Ascending aorta (tissue), 2 donors: ENCODE measurements at places on chromosomes 1 and 21. TPM values are rescaled to one million over a fixed set of nuclear protein-coding genes. Genes with fewer than 3 reads are reported as not detected.

- H3K27me3 ChIP-seq = no peaks in the 10 kb centered on the region
- H3K36me3 ChIP-seq = peaks cover 58% of the 10 kb centered on the region
- no peak overlapping the region for H3K4me3 ChIP-seq
- no peak overlapping the region for H3K27ac ChIP-seq
- no peaks in the 10 kb centered on the region for H3K4me1 ChIP-seq
- no peak for DNase-seq
Observed at GRCh38 chr1:30933874-30934252, 25.3 kb upstream of the SDC3 start.

DNA sequence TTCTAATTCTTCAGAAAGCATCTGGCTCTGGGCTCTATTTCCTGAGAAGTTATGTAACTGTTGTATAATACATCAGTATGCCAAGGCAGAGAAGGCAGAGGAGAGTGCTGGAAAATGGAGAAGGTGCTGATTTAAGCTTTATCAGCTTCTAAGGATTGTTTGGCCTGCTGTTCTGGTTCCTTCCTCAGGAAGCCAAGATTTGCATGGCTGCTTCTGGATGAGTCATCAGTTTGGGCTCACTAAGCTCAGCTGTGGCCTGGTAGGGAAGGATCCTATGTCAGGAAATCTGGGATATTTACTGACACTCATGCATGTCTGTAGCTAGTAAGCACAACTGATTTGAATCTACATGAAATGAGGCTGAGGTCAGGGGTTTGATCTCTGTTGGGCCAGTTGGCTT, 73.2 kb upstream of the ADGRL4 start:
- H3K4me3 ChIP-seq = no peak overlapping the region
- H3K4me1 ChIP-seq = no peaks in the 10 kb centered on the region
- DNase-seq = no peak
- no peaks in the 10 kb centered on the region for H3K36me3 ChIP-seq

DNA sequence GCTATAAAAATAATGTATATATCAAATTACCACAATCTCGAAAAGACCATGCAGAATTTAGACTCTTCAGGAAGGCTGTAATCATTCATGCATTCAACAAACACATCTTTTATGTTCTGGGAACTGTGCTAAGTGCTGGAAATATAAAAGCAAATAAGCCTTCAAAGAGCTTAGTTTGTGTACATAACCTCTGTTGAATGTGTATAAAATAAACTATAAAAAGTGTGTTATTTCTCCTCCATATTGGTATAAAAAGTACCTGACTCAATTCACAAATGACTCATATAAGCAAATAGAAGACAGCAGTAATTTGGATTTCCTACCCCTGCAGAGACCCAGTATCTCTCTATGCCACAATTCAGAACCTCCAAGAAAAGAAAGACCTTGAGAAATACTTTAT, 36.8 kb downstream of the RAB3GAP2 start:
- no peaks in the 10 kb centered on the region for H3K4me1 ChIP-seq
- no peak overlapping the region for H3K27ac ChIP-seq
- H3K4me3 ChIP-seq = no peak overlapping the region

GRCh38 chr1:77541162-77541545, 141.3 kb downstream of the ZZZ3 start:
- DNase-seq = no peak
- no peak overlapping the region for H3K27ac ChIP-seq
- H3K4me3 ChIP-seq = no peak overlapping the region
- no peaks in the 10 kb centered on the region for H3K4me1 ChIP-seq

DNA sequence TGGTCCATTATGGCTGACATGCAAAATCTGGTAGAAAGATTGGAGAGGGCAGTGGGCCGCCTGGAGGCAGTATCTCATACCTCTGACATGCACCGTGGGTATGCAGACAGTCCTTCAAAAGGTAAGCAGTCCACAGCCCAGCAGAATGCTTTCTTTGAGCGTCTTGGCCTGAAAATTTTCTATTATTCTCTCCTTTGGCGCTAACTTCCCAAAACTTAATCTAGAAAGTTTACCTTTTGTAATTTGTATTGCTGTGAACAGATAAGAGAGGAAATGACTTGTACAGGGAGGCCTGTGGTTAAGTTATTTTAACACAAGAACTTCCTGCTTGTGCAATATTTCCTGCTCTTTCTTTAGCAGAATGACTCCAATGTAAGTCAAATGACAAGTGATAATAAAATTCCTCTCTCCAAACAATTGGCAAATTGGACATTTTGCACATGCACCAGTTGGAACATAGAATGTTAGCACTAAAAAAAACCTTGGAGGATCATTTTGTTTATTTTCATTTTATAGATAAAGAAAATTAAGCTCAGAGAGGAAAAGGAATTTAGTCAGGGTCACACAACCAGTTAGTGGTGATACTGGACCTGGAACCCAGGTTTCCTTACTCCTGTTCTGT, 18.9 kb downstream of the CAP1 start:
- no peaks in the 10 kb centered on the region for H3K27me3 ChIP-seq
- H3K36me3 ChIP-seq = peaks cover 57% of the 10 kb centered on the region
- peaks cover 47% of the 10 kb centered on the region for H3K4me1 ChIP-seq
- peak overlapping the region; percentile 36 for H3K27ac ChIP-seq
- peak overlapping the region; percentile 1 for H3K4me3 ChIP-seq

DNA sequence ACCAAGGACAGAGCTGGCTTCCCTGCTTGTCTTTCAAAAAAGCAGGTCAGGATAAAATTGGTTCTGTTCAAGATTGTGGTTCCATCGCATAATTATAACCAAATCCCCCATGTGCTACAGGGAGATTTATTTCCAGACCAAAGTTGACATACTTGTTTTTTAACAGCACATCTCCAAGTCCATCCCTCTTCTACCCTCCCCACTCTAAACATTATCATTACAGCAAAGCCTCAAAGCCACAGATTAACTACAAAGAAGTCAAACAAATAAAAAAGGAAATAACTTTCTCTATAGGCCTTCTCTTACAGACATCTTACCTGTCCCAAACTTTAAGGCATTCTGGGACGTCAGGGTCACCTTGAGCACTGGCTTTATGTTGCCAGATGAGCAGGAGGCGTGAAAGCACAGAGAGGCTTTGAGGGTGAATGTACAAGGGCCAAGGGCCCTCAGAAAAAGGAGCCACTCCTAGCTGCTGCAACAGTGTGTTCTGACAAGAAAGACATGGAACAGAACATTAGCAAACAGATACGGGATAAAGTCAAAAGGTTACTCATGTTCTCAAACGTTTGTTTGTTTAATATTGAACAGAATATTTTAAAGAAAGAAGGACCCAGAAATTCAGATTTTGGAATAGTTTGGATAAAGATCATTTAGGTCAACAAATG, 31.2 kb downstream of the UBR4 start:
- DNase-seq = no peak
- no peak overlapping the region for H3K27ac ChIP-seq
- H3K4me1 ChIP-seq = no peaks in the 10 kb centered on the region

GRCh38 chr1:202069662-202070061, 53.1 kb upstream of the GPR37L1 start:
- no peaks in the 10 kb centered on the region for H3K4me1 ChIP-seq
- H3K27ac ChIP-seq = no peak overlapping the region
- no peaks in the 10 kb centered on the region for H3K36me3 ChIP-seq
- no peaks in the 10 kb centered on the region for H3K27me3 ChIP-seq
- DNase-seq = no peak
- H3K4me3 ChIP-seq = no peak overlapping the region

DNA sequence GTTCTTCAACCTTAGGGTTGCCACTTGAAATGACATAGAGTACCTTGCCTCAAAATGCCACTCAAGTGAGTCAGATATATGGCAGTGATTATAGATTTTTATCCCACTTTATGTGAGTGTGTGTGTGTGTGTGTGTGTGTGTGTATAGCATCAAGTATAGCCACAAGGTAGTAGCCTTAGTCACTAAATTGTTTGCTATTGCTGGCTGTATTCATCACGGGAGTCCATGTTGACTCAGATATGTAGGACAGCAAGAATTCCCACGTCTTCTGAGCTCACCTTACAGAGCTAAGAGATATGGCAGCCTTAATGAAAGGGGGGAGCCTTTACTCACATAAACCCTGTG, 9.3 kb downstream of the ETS2 start:
- no peak overlapping the region for H3K4me3 ChIP-seq
- peak overlapping the region; percentile 65 for H3K27ac ChIP-seq
- peaks cover 76% of the 10 kb centered on the region for H3K36me3 ChIP-seq
- peaks cover 53% of the 10 kb centered on the region for H3K4me1 ChIP-seq
- no peak for DNase-seq
- no peaks in the 10 kb centered on the region for H3K27me3 ChIP-seq

GRCh38 chr1:39288735-39289465, 84.4 kb downstream of the MACF1 start:
- no peak overlapping the region for H3K4me3 ChIP-seq
- H3K27ac ChIP-seq = no peak overlapping the region
- no peaks in the 10 kb centered on the region for H3K27me3 ChIP-seq
- peaks cover 78% of the 10 kb centered on the region for H3K36me3 ChIP-seq
- DNase-seq = no peak
- H3K4me1 ChIP-seq = no peaks in the 10 kb centered on the region

DNA sequence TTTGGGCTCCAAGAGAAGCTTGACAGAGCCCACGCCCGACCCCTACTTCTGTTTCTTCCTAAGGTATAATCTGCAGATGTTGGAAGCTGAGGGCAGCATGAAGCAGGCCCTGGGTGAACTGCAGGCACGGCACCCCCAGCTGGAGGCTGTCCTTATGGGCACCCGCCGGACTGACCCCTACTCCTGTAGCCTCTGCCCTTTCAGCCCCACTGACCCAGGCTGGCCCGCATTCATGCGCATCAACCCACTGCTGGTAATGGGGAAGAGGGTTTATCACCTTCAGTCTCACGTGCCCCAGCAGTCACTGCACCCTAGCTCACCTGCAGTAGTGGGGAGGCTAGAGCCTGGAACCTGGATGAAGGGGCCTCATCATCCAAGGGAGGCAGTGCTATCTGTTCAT, 3.1 kb upstream of the LENEP start:
- H3K27me3 ChIP-seq = no peaks in the 10 kb centered on the region
- H3K4me1 ChIP-seq = no peaks in the 10 kb centered on the region
- peaks cover 26% of the 10 kb centered on the region for H3K36me3 ChIP-seq
- no peak overlapping the region for H3K4me3 ChIP-seq
- no peak for DNase-seq

DNA sequence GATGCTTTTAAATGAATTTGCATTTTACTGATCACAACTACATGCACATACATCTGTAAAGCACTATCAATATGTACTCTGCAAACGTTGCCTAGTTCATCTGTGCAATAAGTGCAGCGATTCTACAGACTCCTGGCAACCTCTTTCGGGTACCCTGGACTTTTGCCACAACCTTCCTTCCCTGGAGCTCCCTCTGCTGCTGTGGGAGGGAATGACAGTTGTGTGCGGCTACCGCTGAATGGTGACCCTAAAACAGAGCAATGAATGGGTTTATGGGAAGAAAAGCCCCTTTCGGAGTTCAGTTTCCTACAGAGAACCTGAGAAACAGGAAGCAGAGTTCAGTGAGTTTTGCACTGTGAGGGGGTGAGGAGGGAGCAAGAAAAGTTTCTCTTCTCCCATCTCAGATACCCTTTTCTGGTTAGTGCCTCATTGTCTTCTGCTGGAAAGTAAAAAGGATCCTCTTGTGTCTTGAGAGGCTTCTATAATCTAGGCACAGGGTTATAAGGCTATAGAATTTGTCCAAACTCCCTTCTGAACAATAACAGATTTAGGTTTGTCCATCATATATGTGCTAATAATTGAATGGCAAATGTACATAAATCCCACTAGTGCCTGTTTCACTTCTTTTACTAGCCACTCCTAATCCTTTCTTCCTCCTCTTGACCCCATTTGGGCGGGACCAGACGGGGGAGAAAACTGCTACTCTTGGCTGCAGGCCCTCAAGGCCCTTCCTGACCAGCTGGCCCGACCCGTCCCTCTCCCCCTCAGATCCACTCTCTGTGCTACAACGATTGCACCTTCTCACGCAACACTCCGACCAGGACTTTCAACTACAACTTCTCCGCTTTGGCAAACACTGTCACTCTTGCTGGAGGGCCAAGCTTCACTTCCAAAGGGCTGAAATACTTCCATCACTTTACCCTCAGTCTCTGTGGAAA, 19.8 kb upstream of the SARS1 start:
- no peaks in the 10 kb centered on the region for H3K36me3 ChIP-seq
- no peaks in the 10 kb centered on the region for H3K27me3 ChIP-seq
- DNase-seq = no peak
- no peak overlapping the region for H3K27ac ChIP-seq
- H3K4me1 ChIP-seq = peaks cover 3% of the 10 kb centered on the region
- no peak overlapping the region for H3K4me3 ChIP-seq

- H3K36me3 ChIP-seq = peaks cover 7% of the 10 kb centered on the region
- H3K27ac ChIP-seq = no peak overlapping the region
- no peak for DNase-seq
- H3K27me3 ChIP-seq = no peaks in the 10 kb centered on the region
Observed at GRCh38 chr1:151133018-151133806, 13.2 kb downstream of the SEMA6C start.

DNA sequence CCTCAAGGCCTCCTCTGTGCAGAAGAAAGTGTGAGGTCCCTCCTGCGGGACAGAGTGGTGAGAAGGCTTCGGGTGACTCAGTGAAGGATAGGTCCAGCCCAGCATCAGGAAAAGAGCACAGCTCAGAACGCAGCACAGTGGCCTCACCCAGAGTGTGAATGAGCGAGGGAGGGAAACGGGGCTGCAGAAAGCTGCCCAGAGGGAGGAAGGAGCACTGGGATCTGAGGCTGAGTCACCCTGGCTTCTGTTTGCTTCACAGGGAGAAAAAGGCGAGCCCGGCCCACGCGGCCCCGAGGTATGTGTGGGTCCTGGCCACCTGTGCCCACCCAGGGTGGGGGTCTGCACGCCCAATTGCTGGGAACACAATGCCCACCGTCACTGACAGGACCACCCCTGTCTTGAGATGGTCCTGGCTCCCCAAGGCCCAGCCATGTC, 24.3 kb downstream of the COL6A2 start:
- H3K36me3 ChIP-seq = peaks cover 94% of the 10 kb centered on the region
- peak; percentile 59 for DNase-seq
- H3K27ac ChIP-seq = peak overlapping the region; percentile 9
- no peak overlapping the region for H3K4me3 ChIP-seq
- no peaks in the 10 kb centered on the region for H3K27me3 ChIP-seq

DNA sequence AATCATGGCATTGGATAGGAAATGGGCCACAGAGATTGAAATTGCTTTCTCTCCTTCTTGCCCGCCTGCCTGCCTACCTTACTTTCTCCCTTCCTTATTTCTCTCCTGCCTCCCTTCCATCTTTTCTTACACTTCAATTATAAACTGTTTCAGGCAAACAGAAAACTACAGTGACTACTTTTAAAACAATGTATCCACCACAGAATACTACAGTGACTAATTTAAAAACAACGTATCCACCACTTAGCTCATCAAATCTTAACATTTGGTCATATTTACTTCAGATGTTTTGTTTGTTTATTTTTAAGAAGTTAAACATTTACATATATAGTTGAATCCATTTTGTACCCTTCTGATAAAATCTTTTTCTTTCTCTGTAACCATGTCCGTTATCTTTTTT, 54.4 kb downstream of the SNRPE start:
- no peaks in the 10 kb centered on the region for H3K4me1 ChIP-seq
- H3K27ac ChIP-seq = no peak overlapping the region
- no peak for DNase-seq

Gene HES4
- total RNA-seq = 285 TPM

Gene GNG5
- 119 TPM for total RNA-seq
